ENCODE measurements at places on chromosomes 12 and 14. TPM values are rescaled to one million over a fixed set of nuclear protein-coding genes. Genes with fewer than 3 reads are reported as not detected.
A peak's percentile ranks its signal among the peaks of the same experiment; 100 is the strongest.

Gene AVPR1A
- total RNA-seq: 0.05 TPM

Gene CCND2
- 91.3 TPM for total RNA-seq

Gene KRT72
- total RNA-seq: not detected

Gene APOLD1
- total RNA-seq: 1.5 TPM

Gene NANOG
- not detected for total RNA-seq

DNA sequence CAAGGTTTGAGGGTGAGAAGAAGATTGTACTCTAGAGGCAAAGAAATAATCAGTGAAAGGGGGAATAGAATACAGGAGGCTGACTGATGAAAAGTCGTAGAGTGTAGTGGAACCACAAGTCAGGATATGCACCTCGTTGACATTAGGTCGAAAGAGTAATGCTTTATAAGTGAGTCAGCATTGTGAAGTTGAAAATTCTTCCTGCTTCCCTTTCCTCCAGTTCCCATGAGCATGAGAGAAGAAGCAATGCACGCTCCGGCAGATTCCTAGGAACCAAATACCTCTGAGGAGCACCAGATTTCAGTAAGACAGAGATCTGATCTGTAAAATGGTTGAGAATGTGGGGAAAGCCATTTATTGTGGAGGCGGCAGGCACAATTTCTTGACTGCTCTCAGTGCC, 16.5 kb downstream of the CCER1 start:
- peak; percentile 92 for DNase-seq

GRCh38 chr14:49297102-49297501, 289.1 kb downstream of the RPS29 start:
- no peak for DNase-seq

- DNase-seq: peak; percentile 47
These were observed 45.7 kb downstream of the WDR20 start for GRCh38 chr14:102185360-102185759.

- peak; percentile 92 for DNase-seq
These were observed 361.5 kb downstream of the EGLN3 start for GRCh38 chr14:33589334-33589733.

DNA sequence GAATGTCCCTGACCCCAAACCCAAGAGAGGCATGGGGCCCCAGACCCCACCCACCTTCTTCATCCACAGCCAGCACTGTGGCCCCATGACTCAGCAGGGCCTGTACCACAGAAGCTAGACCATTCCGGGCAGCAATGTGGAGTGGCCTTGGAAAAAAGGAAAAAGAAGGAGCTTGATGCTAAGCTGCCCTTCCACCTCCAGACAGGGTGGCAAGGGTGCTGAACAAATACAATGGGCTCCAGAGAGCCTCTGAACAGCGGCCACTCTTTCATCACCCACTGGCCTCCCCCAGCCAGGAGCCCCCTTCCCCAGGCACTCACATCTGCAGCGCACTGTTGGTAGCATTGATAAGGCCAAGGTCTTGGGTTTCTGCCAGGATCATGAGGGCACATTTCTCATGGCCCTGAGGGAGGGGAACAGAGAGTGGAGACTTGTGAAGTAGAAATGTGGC, 13.9 kb downstream of the SLC39A5 start:
- no peak for DNase-seq

DNA sequence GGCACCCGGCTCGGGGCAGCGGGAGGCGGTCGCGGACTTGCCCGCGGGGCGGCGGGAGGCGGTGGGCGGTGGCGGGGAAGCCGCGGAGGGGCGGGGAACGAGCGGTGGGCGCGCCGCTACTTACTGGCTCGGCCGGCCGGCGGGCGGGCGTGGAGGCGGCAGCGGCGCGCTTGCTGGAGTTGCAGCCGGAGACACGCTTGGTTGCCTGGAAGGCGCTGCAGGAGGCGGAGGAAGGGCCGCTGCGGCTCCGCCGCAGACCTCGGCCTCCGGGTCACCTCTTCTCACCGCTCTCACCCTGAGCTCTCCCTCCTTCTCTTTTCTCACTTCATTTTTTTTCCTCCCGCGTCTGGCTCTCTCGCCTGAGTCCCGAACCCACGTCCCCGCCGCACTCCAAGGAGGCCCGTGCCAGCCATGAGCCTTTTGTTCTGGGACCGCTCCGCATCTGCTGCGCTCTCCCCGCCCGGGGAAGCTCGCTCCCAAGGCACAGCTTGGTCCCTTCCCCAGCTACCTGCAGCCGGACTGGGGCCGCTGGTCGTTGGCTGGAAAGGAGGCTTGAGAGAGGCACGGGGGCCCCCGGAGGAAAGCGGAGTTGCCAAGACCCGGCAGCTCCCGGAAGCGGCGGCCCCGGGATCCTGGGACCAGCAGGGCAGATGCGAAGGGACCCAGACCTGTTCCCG, 592 bp upstream of the KCNK10 start:
- peak; percentile 3 for DNase-seq

- no peak for DNase-seq
These were observed 34.5 kb upstream of the PTPRB start for GRCh38 chr12:70671698-70672097.

DNA sequence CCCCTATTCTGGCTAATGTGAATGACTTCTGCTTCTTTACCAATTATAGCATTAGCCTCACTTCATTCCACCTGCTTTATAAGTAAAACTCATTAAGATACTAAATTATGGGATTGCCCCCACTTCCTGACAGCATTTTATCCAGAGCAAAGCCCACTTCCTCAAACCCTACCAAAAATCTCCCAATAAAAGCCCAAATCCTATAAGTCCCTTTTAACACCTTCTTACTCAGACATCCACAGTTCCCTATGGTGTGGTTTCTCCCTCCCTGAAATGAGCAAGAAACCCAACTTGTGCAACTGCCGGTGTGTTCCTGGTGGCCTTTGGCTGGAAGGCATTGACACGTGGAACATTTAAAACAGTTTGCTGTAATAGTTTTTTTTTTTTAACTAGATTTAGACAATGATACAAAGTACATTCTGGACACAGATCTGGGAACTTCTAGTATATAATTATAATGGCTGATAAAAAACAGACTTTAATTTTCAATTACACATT, 53.1 kb downstream of the BRMS1L start:
- peak; percentile 72 for DNase-seq

DNA sequence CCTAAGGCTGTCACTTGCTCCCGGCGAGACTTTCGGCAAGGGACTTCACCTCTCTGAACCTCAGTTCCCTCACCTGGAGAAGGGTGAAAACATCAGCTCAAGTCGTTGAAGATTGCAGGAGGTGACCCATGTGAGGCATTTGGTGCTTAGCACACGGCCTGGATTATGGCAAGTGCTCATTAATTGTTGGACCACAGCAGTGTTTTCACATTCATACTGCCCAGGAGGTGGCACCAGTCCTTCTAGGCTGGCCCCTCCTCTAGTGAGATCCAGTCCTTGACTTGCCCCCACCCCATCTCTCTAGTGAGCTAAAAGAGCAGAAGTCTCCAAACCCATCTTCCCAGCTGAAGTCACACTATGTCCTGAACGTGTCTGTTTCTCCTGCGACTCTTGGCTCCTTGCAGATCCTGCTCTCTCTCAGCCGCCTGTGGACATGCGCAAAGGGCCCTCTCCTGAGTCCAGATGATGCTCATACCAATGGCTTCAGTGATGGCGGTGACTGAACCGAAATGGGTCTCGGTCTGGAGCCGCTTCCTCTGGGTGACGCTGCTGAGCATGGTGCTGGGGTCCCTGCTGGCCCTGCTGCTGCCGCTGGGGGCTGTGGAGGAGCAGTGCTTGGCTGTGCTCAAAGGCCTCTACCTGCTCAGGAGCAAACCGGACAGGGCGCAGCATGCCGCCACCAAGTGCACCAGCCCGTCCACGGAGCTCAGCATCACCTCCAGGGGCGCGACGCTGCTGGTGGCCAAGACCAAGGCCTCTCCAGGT, 1.6 kb downstream of the FICD start:
- DNase-seq: no peak

- no peak for DNase-seq
These were observed 9.4 kb downstream of the TNFRSF1A start for GRCh38 chr12:6332459-6332858.

GRCh38 chr12:112169161-112169872, 44.0 kb downstream of the TRAFD1 start:
- no peak for DNase-seq

- DNase-seq: no peak
These were observed 11.1 kb upstream of the CLMN start for GRCh38 chr14:95330591-95331370.

All from renal cortical epithelial cell (primary cell).